ENCODE measurements at places on chromosomes 5 and 9. TPM values are rescaled to one million over a fixed set of nuclear protein-coding genes. Genes with fewer than 3 reads are reported as not detected.

GRCh38 chr5:78845470-78845869 is 139.6 kb downstream of the ARSB start:
- no peak overlapping the region for H3K4me3 ChIP-seq
- H3K36me3 ChIP-seq, result no peaks in the 10 kb centered on the region
- H3K4me1 ChIP-seq, result no peaks in the 10 kb centered on the region
- DNase-seq, result no peak
- H3K27ac ChIP-seq, result no peak overlapping the region
- no peaks in the 10 kb centered on the region for H3K27me3 ChIP-seq

GRCh38 chr9:94222870-94223269 is 36.2 kb upstream of the ZNF169 start:
- H3K4me3 ChIP-seq, result no peak overlapping the region
- peaks cover 2% of the 10 kb centered on the region for H3K27me3 ChIP-seq
- H3K27ac ChIP-seq, result no peak overlapping the region
- DNase-seq, result no peak

DNA sequence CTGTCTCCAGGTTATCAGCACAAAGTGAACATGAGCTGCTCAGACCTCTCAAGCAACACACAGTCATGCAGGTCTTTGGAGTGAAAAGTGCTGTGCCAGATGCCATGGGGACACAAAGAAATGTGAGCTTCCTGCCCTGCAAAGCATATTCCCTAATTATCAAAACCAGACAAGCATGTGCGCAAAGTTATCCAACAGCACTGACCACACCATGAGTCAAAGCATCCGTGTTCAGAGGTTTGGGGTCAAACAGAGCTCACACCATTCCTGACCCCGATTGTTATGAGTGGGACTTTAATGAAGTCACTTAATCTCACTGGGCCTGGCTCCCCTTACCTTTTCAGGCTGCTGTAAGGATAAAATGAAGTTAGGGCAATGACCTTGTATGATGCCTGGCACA is 138.5 kb downstream of the SLIT3 start:
- H3K27ac ChIP-seq, result no peak overlapping the region
- no peaks in the 10 kb centered on the region for H3K4me1 ChIP-seq
- no peak overlapping the region for H3K4me3 ChIP-seq

DNA sequence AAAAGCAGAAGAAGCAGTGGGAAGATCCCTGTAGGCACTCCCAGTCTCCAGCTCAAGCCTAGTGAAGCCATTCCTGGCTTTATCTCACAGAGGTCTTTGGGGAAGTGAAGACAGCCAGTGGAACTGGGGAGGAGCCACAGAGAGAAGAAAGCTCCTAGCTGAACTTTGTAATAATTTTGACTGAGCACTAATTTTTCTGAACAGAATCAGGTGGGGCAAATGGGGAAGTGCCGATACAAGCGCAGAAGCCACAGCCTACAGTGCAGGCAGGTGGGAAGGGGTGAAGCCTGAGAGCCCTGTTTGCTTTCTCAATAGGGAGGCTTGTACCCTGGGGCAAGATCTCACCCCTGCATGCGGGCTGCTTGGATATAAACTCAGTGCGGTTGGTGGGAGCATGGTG is 48.4 kb upstream of the SNAPC3 start:
- no peaks in the 10 kb centered on the region for H3K36me3 ChIP-seq
- H3K4me3 ChIP-seq, result no peak overlapping the region
- H3K27me3 ChIP-seq, result no peaks in the 10 kb centered on the region

Gene EQTN
- total RNA-seq, result not detected

Gene KCNIP1
- not detected for total RNA-seq

Gene PTGR1
- 74.3 TPM for total RNA-seq

GRCh38 chr9:37374892-37375291 is 47.6 kb upstream of the GRHPR start:
- H3K4me3 ChIP-seq, result no peak overlapping the region
- H3K4me1 ChIP-seq, result no peaks in the 10 kb centered on the region
- no peaks in the 10 kb centered on the region for H3K27me3 ChIP-seq
- DNase-seq, result no peak
- no peaks in the 10 kb centered on the region for H3K36me3 ChIP-seq

DNA sequence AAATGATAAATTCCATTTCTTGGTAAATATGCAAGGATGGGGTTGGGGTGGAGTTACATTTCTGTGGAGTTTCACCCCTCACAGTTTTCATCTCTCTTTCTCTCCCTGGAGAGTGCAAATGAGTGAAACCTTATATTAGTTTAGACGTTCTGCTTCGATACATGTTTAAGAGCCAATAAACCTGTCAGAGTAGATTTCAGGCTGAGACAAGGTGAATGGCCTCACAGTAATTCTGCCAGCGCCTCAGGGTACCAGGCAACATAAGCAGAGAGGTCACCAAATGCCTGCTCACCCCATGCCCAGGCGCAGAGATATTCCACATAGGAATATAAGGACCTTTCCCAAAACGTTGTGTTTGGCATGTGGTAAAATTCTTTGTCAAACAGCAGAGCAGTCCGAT is 154.9 kb upstream of the VLDLR start:
- peak overlapping the region; percentile 10 for H3K27ac ChIP-seq
- H3K27me3 ChIP-seq, result no peaks in the 10 kb centered on the region
- no peak overlapping the region for H3K4me3 ChIP-seq
- no peaks in the 10 kb centered on the region for H3K36me3 ChIP-seq
- DNase-seq, result peak; percentile 12
- H3K4me1 ChIP-seq, result no peaks in the 10 kb centered on the region

- DNase-seq, result peak; percentile 42
- no peaks in the 10 kb centered on the region for H3K4me1 ChIP-seq
- H3K4me3 ChIP-seq, result peak overlapping the region; percentile 41
- peak overlapping the region; percentile 74 for H3K27ac ChIP-seq
- no peaks in the 10 kb centered on the region for H3K27me3 ChIP-seq
These were observed 1111.1 kb downstream of the TAF11L14 start for GRCh38 chr5:18745042-18745987.

Gene ZNF454
- total RNA-seq, result 1.6 TPM

DNA sequence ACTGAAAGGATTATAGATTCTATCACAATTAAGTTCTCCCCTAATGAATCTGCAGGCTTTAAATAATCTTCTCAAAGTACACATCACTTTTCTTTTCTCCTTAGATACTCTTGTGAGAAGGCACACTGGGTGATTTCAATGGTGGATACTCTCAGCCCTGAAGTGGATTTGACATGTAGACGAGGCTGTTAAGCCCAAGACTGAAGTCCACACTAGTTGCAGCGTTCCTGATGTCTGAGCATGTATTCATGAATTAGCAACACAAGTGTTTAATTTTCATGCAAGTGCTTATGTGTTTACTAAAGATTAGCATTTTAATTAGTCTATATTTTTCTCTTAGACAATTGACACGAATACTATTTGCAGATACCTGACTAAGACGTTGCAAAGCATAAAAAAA is 218.9 kb downstream of the TMEM161B start:
- no peaks in the 10 kb centered on the region for H3K36me3 ChIP-seq
- no peak for DNase-seq
- no peak overlapping the region for H3K4me3 ChIP-seq
- no peaks in the 10 kb centered on the region for H3K27me3 ChIP-seq

- H3K4me3 ChIP-seq, result no peak overlapping the region
- no peak for DNase-seq
- no peak overlapping the region for H3K27ac ChIP-seq
- no peaks in the 10 kb centered on the region for H3K27me3 ChIP-seq
- no peaks in the 10 kb centered on the region for H3K4me1 ChIP-seq
These were observed 233.7 kb upstream of the MSX2 start for GRCh38 chr5:174490728-174491127.

- H3K27ac ChIP-seq, result no peak overlapping the region
- no peaks in the 10 kb centered on the region for H3K4me1 ChIP-seq
- no peak overlapping the region for H3K4me3 ChIP-seq
- H3K27me3 ChIP-seq, result no peaks in the 10 kb centered on the region
- DNase-seq, result no peak
These were observed 386.8 kb downstream of the TRIM36 start for GRCh38 chr5:114782869-114783268.

Gene ADAMTS2
- 6.0 TPM for total RNA-seq

GRCh38 chr9:116937361-116937760 is 250.3 kb downstream of the TRIM32 start:
- no peaks in the 10 kb centered on the region for H3K27me3 ChIP-seq
- H3K27ac ChIP-seq, result no peak overlapping the region
- no peaks in the 10 kb centered on the region for H3K36me3 ChIP-seq
- no peak for DNase-seq
- H3K4me3 ChIP-seq, result no peak overlapping the region
- no peaks in the 10 kb centered on the region for H3K4me1 ChIP-seq

- no peaks in the 10 kb centered on the region for H3K36me3 ChIP-seq
- H3K4me3 ChIP-seq, result no peak overlapping the region
- DNase-seq, result peak; percentile 56
- H3K27me3 ChIP-seq, result peaks cover 8% of the 10 kb centered on the region
These were observed 2.1 kb upstream of the TTLL11 start for GRCh38 chr9:122095010-122095767.

GRCh38 chr9:109969573-109970237 is 189.7 kb downstream of the PALM2AKAP2 start:
- H3K27ac ChIP-seq, result no peak overlapping the region
- H3K27me3 ChIP-seq, result no peaks in the 10 kb centered on the region
- DNase-seq, result no peak
- H3K4me3 ChIP-seq, result no peak overlapping the region

DNA sequence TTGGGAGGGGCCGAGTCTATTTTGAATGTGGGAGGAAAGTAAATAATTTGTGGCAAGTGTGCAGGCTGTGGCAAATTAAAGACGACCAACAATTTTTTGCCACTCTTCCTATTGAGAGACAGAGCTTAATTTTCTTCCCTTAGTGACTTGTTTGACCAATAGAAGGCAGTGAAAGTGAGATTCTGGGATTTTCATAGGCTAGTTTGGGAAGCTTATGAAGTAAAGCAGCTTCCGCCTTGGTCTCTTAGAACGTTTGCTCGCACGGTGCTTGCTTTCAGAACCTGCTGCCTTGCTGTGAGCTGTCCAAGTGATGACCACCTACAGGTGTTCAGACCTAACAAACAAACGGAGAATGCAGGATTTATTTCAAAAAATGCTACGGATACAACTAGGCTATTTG is 6.7 kb upstream of the OR1N2 start:
- no peak overlapping the region for H3K4me3 ChIP-seq
- no peak for DNase-seq
- no peaks in the 10 kb centered on the region for H3K27me3 ChIP-seq

Gene DND1
- total RNA-seq, result 1.5 TPM

DNA sequence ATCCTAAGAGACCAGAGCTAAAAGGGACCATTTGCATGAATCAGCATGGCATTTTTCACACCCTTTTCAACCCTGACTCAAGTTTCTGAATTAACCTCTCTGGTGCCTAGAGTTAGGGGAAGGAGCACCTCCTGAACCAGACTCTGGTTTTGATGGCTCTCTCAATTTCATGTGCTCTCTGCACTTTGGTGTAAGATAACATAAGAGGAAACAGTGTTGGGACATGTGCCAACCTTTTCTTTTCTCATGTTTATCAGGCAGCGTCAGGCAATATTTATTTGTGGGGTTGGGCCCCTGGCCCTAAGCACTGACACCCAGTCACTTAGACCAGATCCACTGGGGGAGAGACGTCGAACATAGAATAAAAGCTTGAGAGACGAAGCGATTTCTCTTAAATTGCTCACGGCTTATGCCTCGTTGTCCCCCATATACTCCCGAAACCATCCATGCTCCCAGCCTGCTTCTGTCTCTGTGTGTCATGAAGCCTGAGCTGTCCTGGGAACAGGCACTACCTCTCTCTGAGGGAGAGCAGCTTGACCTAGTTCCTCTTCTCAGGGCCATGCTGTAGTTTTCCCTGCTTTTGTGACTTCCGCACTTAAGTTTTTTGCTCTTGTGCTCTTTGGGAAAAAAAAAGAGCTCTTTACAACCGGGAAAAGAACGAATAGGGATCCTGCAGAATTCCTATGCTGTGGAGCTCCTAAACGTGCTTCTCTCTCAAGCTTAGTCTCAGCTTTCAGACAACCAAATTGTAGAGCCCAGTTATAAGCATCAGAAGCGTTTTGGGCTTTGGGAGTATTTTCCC is 195.7 kb downstream of the NR3C1 start:
- no peaks in the 10 kb centered on the region for H3K36me3 ChIP-seq
- no peaks in the 10 kb centered on the region for H3K4me1 ChIP-seq
- no peak for DNase-seq
- H3K27ac ChIP-seq, result peak overlapping the region; percentile 36
- H3K27me3 ChIP-seq, result no peaks in the 10 kb centered on the region

- no peaks in the 10 kb centered on the region for H3K27me3 ChIP-seq
- H3K27ac ChIP-seq, result no peak overlapping the region
- H3K4me3 ChIP-seq, result no peak overlapping the region
- no peaks in the 10 kb centered on the region for H3K36me3 ChIP-seq
These were observed 176.0 kb downstream of the ATP10B start for GRCh38 chr5:160675988-160676387.

- no peak overlapping the region for H3K4me3 ChIP-seq
- H3K4me1 ChIP-seq, result no peaks in the 10 kb centered on the region
- H3K27ac ChIP-seq, result no peak overlapping the region
- H3K36me3 ChIP-seq, result no peaks in the 10 kb centered on the region
- no peaks in the 10 kb centered on the region for H3K27me3 ChIP-seq
- DNase-seq, result no peak
These were observed 19.9 kb upstream of the ANGPTL2 start for GRCh38 chr9:127142291-127142690.

Gene TMEM232
- total RNA-seq, result 4.1 TPM

DNA sequence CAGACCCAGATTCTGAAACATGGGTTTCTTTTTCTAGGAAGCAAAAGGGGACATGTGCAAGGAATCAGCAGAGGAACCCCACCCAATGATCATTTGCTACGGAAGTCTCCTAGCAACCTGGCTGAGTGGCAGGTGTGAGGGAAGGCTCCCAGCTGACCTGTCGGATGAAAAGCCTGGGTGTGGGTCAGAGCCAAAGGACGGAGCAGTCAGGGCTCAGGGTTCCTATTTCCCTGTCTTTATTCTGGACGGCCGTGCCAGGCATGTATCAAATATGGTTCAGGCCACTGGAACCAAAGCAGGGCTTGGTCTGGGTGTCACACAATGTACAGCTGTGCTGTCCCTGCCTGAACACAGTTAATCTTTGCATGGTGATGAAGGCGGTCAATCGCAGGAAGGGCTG is 20.1 kb downstream of the STK10 start:
- no peaks in the 10 kb centered on the region for H3K27me3 ChIP-seq
- no peak overlapping the region for H3K27ac ChIP-seq
- no peaks in the 10 kb centered on the region for H3K36me3 ChIP-seq

Gene WNT8A
- not detected for total RNA-seq

DNA sequence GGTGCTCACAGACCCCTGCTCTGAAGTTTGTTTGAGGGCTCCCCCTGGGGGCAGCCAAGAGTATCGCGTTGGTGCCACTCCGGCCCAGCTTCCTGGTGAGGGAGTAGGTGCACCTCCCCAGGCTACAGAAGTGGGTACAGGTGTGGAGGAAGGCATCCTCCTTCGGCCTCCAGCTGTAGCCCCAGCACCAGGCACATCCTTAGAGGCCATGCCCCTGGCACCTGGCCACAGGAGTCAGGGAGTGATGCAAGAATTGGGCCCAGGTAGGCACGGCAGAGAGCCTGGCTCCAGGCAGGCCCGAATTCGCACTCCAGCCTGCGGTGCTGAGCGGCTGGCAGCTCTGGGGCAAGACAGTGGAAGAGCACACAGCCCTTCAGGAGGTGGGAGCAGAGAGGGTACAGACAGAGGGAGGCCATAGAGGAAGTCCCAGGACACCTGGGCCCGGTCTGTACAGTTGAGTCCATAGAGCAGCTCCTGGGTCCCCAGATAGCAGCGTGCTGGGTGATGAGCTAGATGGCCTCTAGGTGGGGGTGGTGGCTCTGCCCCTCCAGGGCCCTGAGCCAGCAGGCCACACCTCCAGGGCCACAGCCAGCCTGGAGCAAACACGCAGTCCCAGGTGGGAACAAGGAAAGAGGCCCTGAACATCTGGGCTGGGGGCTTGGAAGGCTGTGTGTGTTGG is 2.4 kb downstream of the SAPCD2 start:
- peak overlapping the region; percentile 4 for H3K27ac ChIP-seq
- H3K36me3 ChIP-seq, result no peaks in the 10 kb centered on the region
- H3K4me1 ChIP-seq, result peaks cover 7% of the 10 kb centered on the region
